Activated CD4-positive, alpha-beta T cell treated with anti-CD3 and anti-CD28 coated beads, Interleukin-2, Interleukin-4, amounts not matched to agents 100 ng/mL and 50 ng/mL, durations not matched to agents 16 hours and 8 hours (primary cell): ENCODE measurements at places on chromosomes 2 and 18.

- DNase-seq, result no peak
Measured at GRCh38 chr2:142871396-142871795, 6.1 kb upstream of the KYNU start.

DNA sequence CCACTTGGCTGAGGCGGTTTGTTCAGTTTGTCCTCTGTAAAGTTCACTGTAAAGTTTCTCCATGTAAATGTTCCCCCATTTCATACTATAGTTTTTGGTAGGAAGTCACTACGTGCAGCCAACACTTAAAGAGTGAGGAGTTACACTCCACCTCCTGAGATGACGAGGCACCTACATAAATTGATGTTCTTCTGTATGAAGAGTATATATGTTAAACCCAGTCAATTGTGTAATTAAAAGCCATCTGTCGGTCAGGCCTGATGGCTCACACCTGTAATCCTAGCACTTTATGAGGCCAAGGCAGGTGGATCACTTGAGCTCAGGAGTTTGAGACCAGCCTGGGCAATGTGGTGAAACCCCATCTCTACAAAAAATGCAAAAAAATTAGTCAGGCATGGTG lies 7.6 kb downstream of the PIGN start:
- DNase-seq, result no peak

DNA sequence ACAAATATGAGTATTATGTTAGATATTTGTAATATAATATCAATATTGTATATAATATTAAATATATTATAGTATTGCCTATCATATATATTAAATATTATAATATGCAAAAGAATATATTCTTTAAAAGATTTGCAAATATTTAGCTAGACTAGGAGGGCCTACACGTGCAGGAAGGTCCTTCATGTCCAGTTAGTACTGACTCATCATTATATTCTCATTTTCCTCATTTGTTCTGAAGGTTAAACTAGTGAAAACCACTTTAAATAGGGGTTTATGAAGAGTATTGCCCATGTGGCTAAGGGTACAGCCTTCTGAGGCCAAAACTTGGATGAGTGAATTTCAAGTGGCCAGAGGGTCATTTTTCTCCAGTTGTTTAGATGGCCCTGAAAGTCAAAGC lies 293.0 kb upstream of the VRK2 start:
- no peak for DNase-seq

GRCh38 chr2:144995482-144995881 lies 475.6 kb upstream of the ZEB2 start:
- DNase-seq, result no peak

GRCh38 chr2:191847764-191848163 lies 876 bp upstream of the CAVIN2 start:
- no peak for DNase-seq

DNA sequence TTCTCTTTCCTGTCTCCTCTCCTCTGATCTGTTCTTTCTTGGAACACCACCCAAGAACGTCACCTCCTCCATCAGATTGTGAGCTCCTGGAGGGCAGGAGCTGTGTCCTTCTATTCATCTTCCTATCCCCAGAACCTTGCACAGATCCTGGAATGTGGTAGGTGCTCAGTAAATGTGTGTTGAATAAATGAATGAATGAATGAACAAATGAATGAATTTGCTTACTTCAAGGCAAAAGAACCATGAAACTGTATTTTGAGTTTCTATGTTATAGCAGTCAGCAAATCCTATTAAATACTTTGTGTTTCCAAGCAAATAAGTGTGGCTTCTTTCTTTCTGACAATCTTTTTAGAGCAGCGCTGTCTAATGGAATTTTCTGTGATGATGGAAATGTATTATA lies 14.8 kb downstream of the FABP1 start:
- no peak for DNase-seq

DNA sequence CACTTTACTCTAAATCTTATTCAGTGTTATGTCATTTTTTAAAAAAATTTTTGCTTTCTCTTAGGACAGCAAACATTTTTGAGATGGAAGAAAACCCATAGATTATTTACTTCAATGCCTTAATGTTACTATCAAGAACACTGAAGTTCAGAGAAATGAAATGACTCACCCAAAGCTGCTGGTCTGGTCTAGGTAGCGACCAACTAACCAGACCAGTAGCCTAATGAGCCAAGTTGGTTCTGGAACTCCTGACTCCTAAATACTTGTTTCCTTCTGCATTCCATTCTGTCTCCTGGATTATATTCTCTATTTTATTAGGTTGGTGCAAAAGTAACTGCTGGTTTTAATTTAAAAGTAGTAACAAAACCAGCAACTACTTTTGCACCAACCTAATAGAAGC lies 35.4 kb downstream of the SLC8A1 start:
- DNase-seq, result no peak

GRCh38 chr18:73288813-73289212 lies 421.0 kb upstream of the NETO1 start:
- DNase-seq, result no peak

GRCh38 chr18:48813833-48814489 lies 136.8 kb downstream of the SMAD7 start:
- no peak for DNase-seq

DNA sequence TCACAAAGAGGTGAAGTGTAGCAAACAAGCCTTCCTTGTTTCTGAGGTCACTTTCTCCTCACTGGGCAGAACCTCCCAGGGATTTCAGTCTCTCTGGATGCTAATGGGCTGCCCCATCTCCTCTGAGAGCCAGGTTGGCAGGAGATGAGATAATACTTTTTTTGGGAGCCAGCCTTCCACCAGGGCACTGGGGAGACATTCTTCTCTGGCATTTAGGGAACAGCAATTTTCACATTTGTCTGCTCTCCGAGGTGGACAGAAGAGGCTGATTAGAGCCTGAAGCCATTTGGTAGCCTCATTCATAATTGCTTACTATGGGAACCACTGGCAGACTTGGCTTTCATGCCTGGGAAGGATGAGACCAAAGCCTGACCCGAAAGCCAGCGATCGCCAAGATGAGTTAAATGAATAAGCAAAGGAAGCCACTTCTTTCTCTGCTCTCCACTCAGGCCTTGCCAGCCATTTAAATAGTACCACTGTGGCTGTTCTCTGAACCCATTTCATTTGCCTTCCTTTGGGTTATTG lies 70.1 kb downstream of the NRP2 start:
- no peak for DNase-seq

DNA sequence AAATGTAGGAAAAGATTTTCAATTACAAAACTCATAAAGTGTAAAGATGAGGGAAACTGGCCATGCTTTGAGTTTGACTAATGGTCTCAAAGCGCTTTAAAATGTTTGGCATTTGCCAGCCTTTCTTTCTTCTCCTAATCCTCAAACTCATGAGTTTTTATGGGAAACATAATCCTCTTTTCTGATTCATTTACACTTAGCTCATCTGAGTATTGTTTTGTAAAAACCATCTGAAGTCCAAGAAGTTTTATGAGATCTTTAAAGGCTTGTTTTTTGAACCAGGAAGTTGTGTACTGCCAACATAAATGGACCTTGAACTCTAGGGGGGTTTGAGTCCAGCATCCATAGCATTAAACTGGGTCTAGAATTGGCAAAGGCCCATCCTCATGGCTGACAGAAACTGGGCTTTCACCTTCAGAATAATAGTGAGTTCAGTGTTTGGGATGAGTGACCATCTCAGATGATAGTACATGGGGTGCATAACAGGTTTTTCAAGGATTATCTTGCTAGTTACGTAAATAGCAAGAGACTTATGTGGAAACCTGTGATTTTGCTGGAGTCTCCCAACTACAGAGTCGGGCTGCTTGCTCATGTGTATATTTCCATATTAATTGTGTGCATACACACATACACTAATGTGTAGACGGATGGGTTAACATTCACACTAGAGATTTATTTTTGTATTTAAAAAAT lies 3.8 kb upstream of the LTBP1 start:
- no peak for DNase-seq

DNA sequence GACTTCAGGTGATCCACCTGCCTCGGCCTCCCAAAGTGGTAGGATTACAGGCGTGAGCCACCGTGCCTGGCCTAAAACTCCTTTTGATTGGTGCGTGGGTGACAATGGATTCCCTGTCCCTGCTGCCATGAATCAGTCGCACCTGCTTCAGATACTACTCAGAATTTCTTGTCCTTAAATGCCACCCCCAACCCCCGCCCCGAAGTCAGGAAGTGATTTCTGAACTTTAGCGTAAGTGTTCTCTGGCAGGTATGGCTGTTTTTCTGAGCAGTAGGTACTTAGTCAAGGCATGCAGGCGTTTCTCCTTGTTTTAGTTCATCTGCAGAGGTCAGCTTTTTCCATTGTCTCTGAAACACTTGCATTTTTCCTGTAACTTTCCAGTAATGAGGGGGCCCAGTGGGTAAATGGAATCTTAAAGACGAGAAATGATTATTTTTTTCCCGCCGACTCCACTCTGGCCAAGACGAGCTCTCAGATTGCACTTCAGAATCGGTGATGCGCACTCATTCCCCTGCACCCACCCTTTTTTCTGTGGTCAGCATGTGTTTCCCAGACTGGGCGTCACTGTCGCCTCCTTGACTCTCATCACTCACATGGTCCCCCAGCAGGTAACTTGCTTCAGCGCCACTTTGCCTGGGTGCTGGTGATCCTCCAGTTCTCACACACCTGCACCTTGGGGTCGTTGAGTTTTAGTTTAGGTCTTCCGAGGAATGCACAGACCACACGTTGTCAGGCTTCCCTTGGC lies 179.7 kb downstream of the GBX2 start:
- DNase-seq, result no peak

- DNase-seq, result no peak
Measured at GRCh38 chr2:236402033-236402790, 138.0 kb upstream of the ASB18 start.

DNA sequence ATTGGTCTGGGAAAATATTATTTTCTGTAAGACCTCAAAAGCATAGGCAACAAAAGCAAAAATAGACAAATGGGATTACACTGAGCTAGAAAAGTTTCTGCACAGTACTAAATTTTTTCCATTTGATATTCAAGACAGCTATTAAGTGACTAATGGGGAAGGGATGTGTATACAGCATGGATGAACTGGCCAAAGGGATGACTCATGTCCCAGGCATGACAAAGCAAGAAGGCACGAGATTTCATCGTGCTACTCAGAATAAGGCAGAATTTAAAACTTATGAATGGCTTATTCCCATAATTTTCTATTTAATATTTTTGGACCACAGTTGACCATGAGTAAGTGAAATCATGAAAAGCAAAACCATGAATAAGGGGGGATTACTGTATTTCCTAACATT lies 1250.1 kb upstream of the GYPC start:
- no peak for DNase-seq

- DNase-seq, result no peak
Measured at GRCh38 chr18:60358516-60358915, 14.1 kb downstream of the MC4R start.

- no peak for DNase-seq
Measured at GRCh38 chr18:50602466-50602865, 42.6 kb downstream of the MAPK4 start.

DNA sequence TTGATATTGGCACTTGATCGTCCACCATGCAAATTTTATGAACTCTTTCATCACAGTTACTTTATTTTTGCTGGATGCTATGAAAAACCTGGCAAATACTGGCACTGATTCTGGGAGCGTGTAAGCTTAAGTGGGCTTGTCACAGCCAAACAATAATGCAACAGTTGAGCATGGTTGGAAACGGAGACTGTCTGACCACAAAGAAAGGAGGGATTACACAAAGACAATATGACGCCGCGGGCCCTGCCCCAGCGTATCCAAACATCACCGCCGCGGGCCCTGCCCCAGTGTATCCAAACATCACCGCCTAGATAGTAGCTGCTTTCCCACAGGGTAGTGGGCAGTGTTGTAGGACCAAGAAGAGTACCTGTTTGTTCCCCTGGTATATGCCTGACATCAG lies 135.9 kb downstream of the PRPF40A start:
- no peak for DNase-seq

GRCh38 chr2:239441261-239442078 lies 40.6 kb upstream of the HDAC4 start:
- DNase-seq, result no peak

DNA sequence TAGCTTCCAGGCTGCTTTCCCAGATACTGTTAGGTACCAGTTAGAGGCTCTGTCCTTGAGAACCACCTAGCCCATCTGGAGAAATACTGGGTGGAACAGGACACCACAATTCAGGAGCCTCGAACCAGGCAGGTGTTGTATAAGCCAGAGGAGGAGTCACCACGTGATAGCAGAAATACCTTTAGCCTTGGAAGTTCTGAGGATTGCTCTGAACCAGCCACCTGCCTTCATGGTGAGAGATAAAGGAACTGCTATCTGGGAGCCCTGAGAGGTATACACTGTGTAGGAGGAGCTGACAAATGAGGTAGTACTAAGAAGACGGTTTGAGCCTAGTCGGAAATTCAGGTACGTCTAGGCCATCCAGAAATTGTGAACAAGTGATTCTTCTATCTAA lies 7.6 kb upstream of the GPBAR1 start:
- DNase-seq, result no peak

DNA sequence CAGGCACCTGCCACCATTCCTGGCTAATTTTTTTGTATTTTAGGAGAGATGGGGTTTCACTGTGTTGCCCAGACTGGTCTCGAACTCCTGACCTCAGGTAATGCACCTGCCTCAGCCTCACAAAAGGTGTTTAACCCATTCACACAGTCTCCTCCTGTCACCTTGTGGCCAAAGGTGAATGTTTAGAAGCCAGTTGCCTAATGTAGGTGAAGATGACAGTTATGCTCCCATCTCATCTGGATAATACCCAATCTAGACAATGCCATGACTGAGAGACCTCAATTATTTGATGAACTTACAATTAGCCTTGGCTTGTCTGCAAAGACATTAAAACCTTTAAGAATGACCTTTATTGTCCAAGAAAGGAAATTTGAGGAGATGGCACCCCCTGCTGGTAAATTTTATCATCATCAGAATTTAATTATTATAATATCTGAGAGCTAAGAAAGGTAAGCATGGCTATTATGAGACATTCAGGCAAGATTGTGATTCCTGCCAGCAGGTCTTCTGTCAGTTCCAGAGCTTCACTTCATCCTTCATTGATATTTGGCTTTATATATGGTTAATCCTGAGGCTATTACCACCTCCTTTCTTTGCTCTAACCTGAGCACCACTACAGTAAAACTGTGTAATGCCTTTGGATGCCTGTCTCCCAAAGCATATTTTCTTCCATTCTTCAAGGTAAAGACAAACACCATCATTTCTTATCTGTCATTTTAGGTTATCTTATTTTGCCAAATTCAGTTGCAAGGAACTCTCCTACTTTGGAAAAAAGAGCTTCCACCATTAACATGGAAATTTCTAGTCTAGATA lies 117.6 kb downstream of the FAM124B start:
- DNase-seq, result peak; percentile 26
